ENCODE measurements at places on chromosomes 7 and 10.
A peak's percentile ranks its signal among the peaks of the same experiment; 100 is the strongest.

- DNase-seq, result no peak
Measured at GRCh38 chr7:112721366-112721765, 68.8 kb downstream of the TMEM168 start.

DNA sequence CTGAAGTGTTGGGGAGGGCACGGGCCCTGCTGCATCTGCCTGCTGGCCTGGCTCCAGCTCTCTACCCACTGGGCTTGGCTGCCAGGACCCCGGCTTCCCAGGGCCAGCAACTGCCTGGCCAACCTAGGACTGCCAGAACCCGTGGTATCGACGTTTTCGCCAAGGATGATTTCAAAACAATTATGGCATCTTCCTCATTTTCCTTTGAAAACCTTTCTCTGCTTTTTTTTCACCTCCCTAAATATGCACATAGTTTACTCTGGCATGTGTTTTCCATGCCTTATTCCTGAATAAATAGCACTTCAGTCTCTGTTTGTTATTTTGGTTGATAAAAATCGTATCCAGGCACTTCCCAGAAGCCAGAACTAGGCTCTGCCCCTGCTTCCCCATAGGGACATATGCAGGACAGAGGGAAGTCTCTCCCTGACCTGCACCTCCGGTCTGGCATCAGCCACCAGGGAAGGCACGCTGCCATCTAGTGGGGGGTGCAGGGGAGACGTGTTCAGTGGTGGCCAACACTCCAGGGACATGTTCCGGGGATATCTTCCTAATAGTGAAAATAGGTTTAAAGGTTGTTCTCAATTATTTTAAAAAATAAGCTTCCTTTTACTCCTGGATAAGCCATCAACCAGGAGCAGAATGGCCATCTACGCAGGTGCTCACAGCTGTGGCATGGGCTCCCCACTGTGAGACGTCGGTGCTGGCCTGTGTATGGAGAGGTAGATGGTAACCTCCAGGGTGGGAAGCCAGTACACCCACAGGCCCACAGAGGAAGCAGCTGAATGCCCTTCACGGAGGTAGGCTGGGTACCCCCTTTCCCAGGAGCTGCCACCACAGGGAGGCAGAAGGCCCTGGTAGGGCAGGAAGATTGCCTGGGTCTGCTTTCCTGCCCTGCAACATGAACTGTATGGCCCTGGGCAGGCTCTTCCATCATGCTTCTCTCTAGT, 30.7 kb upstream of the ANTXRL start:
- DNase-seq, result peak; percentile 80

DNA sequence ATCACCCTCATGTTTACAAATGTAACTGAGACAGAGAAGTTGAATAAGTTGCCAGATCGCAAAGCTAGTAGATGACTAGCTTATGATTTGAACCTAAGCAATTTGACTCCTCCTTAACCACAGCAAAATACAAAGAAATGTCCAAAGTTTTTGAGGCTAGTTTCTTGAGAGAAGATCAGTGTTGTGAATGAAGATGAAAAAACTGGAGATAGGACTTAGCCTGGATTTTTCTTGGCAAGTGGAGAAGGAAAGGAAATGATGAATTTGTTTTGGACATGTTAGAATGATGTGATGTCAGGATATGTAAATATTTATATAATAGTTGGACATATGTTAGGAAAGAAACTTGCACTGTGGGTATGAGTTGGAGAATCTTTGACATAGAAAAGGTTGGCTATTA, 149.8 kb downstream of the LSMEM1 start:
- DNase-seq, result no peak

- no peak for DNase-seq
Measured at GRCh38 chr7:105682341-105683060, 101.2 kb upstream of the EFCAB10 start.

GRCh38 chr10:93995182-93995581, 1.5 kb downstream of the PLCE1 start:
- DNase-seq, result no peak

DNA sequence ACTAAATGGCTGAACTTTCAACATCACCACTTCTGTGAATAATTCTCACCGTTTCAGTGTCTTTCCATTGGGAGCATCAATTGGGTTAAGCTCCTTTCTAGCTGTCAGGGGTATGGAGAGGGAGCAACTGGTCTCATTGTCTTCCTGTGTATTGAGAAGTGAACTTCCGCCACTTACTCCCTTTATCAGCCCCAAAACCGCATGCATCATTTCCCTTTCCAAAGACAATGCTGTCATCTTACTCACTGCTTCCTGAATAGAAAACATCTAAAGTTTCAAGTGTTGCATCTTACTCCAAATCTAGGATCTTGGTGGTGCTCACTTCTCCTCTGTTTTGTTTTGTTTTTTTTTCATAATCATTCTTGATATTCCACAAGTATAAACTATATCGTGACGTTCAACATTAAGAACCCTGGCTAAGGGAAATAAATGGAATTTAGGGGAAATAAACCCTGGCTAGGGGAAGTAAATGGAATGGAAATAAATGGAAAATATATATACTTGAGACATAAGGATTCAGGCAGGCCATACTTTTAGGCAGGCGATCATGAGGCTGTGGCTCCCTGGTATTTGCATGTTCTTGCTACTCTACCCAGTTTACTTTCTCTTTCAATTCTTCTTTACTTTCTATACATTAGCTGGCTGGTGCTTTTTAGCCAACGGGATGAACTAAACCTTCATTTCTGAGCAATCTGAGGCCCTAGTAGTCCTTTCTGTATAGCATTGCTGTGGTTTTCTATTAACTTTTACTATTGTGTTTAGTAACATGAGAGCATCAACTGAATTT, 371.9 kb downstream of the BMPER start:
- no peak for DNase-seq

DNA sequence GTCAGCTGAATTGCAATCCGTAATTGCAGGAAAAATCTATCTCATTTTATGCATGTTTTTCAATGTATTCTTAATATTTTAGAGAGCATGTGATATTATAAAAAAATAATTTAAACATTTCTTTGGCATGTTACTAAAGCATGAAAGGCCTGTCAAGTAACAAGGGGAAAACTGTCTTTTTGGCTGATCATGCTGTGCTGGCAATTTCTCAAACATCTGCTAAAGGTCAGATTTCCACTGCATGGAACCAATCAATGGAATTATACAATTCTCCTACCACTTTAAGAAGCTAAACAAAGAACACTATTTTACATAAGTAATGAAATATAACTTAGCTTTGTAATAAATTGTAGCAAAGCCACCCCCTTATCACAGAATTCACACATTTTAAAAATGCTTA, 49.4 kb downstream of the JMJD1C start:
- DNase-seq, result no peak

DNA sequence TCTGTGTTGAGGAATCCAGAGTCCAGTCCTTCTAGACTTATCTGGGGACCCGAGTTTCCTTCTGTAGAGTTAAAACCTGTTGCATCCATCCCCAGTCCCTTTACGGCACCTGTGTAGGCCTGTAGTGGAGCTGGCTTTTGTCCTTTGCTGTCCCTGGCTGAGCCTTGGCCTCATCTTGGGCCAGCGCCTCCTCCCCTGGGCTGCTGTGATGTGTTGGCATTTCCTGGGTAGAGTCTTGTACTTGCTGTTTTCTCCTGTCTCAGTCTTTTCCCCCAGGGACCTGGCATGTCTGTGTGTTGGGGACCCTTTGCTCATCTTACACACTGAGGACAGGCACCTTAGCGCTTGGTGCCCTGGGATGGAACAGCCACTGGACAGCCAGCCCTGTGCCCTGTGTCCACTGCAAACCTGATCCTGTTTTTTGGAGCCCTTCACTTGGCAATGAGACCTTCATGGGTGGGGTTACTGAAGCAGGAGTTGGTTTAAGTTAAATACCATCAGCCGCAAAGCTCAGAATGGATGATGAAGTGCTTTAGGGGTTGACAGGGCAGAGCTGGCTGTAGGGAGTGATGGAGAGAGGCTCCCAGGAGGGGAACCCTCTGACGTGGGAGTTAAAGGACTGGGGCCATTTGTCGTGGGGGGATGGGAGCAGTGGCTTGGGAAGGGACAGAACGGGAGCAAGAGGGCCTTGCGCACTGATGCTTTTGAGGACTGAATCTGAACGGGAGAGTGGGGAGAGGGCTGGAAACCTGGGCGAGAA, 50.9 kb downstream of the CUX1 start:
- DNase-seq, result no peak

GRCh38 chr7:1176891-1177373, 16.9 kb upstream of the ZFAND2A start:
- peak; percentile 89 for DNase-seq

DNA sequence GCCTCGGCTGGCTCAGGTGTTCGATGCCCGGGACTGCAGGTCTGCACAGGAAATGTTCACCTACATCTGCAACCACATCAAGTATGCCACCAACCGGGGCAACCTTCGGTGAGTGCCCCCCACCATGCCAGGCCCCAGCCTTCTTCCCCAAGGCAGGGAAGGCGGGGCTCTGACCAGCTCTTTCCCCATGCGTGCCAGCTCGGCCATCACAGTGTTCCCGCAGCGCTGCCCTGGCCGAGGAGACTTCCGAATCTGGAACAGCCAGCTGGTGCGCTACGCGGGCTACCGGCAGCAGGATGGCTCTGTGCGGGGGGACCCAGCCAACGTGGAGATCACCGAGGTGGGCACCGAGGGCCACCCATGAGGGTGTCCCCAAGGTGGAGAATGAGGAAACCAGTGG, 7.5 kb downstream of the NOS3 start:
- no peak for DNase-seq

DNA sequence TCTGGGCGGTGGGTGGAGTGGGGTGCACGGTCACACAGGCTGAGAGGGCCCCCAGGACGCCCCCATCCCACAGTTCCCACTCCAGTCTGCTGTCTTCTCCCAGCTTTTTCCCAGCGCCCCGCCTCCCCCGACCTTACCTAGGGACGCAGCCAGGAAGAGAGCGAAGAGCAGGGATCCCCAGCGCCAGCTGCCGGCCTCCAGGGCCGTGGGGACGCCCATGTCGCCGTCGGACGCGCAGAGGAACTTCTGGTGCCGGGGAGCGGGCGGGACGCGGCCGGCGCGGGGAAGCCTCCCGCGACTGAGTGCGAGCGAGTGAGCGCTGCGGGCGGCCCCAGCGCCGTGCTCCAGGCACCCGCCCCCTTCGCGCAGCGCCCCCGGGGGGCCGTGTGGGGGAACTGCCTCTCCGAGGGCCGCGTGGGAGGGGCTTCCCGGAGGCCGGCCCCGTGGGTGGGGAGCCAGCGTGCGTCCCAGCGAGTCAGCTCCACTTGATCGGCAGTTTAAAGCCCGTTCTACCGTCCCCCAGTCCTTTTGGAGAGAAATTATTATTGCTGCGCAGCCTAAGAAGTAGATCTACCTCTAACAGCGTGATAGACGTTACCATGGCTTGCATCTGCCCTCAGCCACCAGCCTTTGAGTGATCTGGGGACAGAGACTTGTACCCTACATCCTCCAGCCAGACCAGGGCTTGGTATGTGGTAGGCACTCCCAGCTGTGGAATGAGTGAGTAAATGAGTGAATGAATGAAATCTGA, at the start of gene VSIR:
VSIR (minus strand) TSS at position 300 of the 751 bp plus-strand sequence; CDS start at position 219, 81 bp downstream.
- peak; percentile 97 for DNase-seq

- peak; percentile 2 for DNase-seq
Measured at GRCh38 chr10:10589540-10590303, 427.9 kb upstream of the CELF2 start.

- DNase-seq, result peak; percentile 59
Measured at GRCh38 chr10:79904671-79905321, 44.1 kb downstream of the SFTPD start.

Measured in activated naive CD8-positive, alpha-beta T cell treated with anti-CD3 and anti-CD28 coated beads, Interleukin-2, amount 50 U/mL, for 24 hours (primary cell).